SW 1271 (cell line): ENCODE measurements at places on chromosomes 13 and 19.

DNA sequence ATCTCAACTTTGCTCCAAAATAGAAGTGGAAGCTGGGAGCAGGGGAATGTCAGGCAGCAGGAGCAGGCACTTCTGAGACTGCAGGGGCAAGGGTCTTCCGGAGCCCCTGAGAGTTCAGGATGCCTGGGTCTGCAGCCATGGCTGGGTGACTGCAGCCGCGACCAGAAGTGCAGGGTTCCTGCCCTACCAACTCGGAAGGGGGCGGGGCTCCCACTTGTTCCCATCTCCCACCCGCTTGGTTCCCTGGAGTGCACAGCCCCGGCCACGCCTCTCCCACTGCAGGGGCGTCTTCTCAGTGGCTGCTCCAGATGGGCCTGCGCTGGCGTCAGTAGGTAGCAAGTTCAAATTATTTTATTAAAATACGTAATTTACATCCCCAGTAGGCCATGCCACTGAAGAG, 1631.7 kb downstream of the OLFM4 start:
- DNase-seq, result no peak

GRCh38 chr13:98033277-98034247, 80.1 kb downstream of the IPO5 start:
- DNase-seq, result peak; percentile 28

DNA sequence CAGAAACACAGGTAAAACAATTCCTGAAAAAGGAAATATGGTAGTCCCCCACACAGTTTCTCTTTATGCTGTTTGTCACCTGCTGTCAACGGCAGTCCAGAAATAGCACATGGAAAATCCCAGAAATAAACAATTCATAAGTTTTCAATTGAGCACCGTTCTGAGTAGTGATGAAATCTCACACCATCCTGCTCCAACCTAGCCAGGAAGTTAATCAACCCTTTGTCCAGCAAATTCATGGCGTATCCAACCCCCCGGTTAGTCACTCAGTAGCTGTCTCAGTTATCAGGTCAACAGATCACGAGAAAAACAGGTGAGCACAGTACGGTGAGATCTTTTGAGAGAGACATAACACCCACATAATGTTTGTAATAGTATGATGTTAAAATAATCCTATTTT, 74.2 kb downstream of the TUBGCP3 start:
- no peak for DNase-seq

DNA sequence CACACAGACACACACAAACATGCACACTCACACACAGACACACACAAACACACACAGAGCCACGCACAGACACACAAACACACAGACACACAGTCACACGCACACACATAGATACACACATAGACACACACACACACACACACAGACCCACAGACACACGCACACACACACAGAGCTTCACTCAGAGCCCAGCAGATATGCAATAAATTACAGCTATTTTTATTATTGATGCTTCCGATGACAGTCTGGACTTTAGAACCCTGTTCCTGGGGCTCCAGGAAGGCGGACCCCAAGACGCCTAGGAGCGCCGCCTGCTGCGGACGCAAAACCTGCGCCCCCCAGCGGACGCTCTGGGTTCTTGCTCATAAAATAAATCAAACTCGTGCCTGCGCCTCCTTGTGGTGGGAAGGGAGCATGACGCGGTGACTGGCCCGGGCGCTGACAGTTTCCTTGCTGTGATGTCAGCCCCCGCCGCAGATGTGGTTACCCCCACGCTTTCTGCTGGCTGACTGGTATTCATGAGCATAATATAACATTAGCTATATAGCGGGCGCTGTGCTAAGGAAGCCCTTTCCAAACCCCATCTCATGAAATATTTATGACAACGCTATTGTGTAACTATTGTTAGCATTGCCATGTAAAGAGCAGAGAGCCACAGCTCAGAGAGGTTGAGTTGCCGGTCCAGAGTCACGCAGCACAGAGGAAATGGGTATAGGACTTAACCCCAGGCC, 64.4 kb upstream of the TM9SF2 start:
- DNase-seq, result peak; percentile 60

- no peak for DNase-seq
These were observed 523 bp downstream of the ELAVL1 start for GRCh38 chr19:8004723-8005513.

- DNase-seq, result no peak
These were observed 1024.0 kb upstream of the PCDH9 start for GRCh38 chr13:68254151-68254550.

- DNase-seq, result no peak
These were observed 3.7 kb downstream of the ZNF772 start for GRCh38 chr19:57473646-57474045.

DNA sequence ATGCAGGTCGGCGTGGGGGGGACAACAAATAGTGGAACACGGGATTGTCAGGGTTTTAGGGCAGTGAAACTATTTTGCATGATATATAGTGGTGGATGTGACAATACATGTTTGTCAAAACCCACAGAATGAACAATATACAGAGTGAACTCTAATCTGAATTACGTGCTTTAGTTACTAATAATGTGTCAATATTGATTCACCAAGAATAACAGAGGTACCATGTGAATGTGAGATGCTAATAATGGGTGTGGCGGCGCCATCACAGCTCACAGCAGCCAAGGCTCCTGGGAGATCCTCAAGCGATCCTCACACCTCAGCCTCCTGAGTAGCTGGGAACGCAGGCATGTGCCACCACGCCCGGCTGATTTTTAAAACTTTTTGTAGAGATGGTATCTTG, 12.9 kb downstream of the ELAVL1 start:
- DNase-seq, result no peak

- DNase-seq, result no peak
These were observed 58.2 kb downstream of the POLR1D start for GRCh38 chr13:27679896-27680295.

DNA sequence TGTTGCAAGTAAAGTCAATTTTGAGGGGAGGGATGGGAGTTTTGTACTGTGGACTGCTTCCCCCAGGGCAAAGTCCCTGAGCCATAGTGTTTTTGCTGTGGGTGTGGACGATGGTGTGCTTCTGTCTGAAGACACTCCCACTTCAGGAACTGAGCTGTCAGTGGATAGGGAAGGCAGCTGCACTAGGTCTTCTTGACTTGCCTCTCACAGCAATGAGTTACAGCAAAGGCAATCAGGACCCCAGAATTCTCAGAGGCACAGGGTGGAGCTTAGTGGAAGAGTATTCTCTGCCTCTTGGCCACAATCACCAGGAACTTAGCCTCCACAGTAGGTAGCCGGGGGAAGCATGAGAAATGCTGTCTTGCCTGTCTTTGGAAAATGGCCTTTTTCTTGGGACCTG, 1416.6 kb upstream of the MIR17HG start:
- DNase-seq, result no peak

- DNase-seq, result no peak
These were observed 71.1 kb upstream of the KLF12 start for GRCh38 chr13:74205313-74205690.

- DNase-seq, result peak; percentile 95
These were observed 16.0 kb upstream of the COLGALT1 start for GRCh38 chr19:17539238-17540117.

DNA sequence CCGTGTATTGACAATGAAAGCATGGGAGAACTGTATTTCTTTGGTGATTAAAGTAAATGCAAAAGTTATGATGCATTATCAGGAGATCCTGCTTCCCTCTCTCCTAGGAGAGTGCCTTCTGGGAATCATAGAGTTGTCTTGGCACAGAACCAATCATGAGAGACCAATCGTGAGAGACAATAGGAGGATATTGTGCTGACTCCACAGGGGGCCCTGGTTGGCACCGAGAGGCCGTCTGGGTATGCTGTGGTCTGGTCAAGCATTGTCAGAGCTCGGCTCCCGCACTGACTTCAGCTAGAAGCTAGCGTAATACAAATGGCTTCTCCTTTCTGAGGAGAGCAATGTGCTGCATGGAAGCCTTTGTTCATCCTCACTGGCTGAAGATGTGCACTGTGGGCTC, 131.5 kb upstream of the GJB6 start:
- no peak for DNase-seq

GRCh38 chr19:42468273-42468796, 25.6 kb upstream of the CXCL17 start:
- peak; percentile 40 for DNase-seq

- no peak for DNase-seq
These were observed 29.7 kb downstream of the OLFM2 start for GRCh38 chr19:9906475-9907087.

DNA sequence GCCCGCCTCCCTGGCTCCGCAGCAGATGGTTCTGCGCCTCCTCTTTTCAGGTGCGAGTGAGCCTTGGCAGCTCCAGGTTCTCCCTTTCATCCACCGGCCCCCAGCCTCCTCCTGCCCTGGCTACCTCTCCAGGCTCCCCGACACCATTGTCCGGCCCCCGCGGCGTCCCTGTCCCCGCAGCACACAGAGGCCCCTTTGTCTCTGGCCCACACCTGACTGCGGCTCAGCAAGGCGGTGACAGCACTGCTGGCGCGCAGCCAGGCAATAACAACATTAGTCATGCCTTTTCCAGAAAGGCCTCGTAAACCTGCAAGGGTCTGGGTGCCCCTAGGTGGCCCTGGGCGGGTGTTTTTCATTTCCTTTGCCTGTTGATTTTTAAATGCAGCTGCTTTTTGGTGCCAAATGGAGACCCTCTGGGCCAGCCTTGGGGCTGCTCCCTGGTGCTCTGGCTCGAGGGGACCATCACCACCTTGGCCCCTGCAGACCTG, 73.2 kb upstream of the MEDAG start:
- no peak for DNase-seq

DNA sequence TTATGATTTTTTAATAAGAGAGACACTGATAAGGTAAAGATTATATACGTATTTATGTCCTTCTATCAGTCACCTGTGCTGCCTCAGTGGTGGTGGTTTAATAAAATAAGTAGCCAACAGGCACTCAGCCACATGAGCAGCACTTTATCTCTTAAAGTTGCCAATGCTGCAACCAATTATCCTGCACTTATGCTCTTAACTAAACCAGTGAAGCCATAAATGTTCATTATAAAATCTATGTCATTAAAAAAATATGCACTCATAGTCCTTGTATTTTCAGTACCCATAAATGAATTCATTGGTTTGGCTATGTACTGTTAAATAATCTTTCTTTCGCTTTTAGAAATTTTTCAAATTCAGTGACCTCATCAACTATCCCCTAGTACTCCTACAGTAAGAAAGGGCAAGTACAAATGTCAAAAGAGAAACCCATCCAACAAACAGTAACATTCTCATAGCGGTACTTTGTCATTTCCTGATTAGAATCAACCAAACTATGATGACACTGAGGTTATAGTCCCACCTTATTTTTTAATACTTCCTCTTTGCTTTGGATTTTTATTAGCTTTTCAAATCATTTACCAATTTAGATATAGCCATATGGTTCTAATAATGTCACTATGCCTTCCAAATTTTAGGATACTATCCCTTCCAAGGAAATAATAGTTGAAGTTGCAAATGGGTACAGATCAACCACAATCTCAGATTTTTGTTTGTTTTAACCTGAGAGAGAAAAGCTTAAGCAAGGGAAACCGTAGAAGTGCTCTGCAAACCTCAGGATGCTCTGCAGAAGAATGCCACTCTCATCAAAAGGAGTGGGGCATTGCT, 190.9 kb downstream of the KLF12 start:
- DNase-seq, result no peak

DNA sequence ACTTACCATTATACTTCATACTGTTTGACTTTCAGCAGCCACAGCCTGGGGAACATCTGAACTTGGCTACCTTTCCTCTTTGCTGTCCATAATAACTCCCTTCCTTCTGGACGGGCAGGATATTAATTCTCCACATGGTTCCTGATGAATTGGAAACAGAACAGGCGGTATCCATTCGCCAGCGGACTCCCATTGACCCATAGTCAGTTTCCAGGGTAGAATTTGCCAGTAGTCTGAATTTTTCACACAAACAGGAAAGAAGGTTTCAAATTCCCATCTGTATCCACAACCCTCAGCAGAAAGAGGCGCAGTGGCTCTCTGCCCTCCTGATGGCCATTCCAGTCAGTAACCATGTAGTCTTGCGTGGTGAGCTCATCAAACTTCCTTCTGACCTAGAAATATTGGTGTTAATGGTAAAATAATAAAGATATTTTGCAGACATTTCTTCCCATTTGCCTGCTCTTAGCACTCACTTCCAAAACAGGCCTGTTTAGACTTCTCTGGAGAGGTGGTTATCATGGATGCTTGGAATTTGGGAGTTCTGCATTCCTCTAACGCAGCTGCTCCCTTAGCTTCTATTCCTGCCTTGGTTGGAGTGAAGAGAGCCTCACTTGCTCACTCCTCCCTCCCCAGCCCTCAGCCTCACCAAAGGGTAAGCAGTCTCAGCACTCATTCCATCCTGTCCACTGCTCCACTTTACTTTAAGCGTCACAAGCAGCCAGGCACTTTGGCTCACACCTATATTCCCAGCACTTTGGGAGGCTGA, 75.0 kb upstream of the OXGR1 start:
- DNase-seq, result no peak

DNA sequence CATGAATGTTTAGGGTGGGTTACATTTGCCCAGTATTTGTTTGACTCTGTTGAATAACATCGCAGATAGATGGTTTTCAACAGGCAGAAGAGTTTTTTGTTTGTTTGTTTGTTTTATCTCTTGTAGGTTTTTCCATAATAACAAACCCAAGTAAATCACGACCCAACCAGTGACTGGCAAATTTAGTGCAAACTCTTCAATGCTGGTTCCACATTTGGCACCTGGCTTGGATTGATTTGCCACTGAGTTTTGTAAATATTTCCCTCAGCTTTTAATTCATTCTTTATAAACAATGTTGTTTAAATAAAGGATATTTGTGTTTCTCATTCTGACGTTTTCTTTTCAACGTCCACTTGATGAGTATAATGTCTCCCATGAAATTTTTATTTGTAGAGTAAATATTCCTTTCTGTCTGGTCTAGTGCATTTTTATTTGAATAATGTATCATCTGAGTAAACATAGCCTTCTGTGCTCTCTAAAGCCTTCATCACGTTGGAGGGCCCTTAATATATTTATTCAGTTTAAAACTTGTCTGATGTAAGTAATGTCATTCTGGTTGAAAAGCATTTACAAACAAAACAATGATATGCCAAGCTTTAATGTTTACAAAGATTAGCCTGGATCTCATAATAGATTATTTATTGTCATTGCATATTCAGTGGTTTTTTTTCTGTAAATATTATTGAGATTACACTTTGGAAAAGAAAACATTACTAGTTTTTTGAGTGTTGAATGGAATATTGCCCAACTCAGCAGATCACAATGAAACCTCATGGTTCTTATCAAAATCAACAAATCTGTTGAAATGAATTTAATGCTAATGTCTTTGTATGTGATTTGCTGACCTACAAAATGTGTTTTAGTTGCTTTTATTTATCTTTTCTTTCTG, 90.4 kb upstream of the PEG3 start:
- DNase-seq, result no peak

- peak; percentile 21 for DNase-seq
These were observed 36.4 kb downstream of the EPS15L1 start for GRCh38 chr19:16435238-16435917.

GRCh38 chr19:3142292-3142670, 6.4 kb downstream of the GNA15 start:
- peak; percentile 90 for DNase-seq

DNA sequence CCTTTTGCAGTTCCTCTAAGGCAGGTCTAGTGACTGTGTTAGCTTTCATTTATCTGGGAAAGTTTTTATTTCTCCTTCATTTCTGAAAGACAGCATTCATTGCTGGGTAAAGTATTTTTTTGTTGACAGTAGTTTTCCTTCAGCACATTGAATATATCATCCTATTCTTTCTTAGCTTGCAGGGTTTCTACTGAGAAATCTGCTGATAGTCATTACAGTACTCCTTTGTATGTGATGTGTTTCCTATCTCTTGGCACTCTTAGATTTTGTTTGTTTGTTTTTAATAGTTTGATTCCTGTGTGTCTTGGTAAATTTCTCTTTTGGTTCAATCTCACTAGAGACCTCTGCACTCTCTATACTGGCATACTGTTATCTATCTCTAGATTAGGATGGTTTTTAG, 1667.9 kb downstream of the SLITRK1 start:
- DNase-seq, result no peak
